Stimulated activated CD4-positive, alpha-beta T cell treated with anti-CD3 and anti-CD28 coated beads, TNF-alpha, amount 100 ng/mL, for 4 hours (primary cell): ENCODE measurements at places on chromosomes 1 and 21.

DNA sequence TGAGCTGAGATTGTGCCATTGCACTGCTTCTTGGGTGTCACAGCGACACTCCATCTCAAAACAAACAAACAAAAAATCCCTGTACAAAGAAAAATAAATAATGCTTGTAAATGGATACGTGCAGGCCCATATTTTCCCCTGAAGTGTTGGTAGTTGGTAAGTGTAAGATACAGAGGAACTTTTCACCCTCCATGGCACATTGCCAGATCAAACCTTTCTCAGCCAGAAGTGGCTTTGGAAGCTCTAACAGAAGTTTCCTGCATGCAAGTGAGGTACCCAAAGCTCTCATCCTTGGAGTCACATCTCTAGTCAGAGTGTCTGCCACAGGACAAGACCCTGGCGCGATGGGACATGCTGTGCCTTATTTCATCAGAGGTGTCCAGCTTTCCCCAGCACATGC lies 7.3 kb downstream of the NDUFV3 start:
- no peak for DNase-seq

- no peak for DNase-seq
Observed at GRCh38 chr1:1232796-1233566, 944 bp downstream of the B3GALT6 start.

- DNase-seq = no peak
Observed at GRCh38 chr1:181140398-181140797, 51.9 kb downstream of the IER5 start.

GRCh38 chr1:208161005-208161404 lies 83.2 kb downstream of the PLXNA2 start:
- DNase-seq = no peak
